ENCODE measurements at places on chromosomes 6 and 20. TPM values are rescaled to one million over a fixed set of nuclear protein-coding genes. Genes with fewer than 3 reads are reported as not detected.
A peak's percentile ranks its signal among the peaks of the same experiment; 100 is the strongest.

DNA sequence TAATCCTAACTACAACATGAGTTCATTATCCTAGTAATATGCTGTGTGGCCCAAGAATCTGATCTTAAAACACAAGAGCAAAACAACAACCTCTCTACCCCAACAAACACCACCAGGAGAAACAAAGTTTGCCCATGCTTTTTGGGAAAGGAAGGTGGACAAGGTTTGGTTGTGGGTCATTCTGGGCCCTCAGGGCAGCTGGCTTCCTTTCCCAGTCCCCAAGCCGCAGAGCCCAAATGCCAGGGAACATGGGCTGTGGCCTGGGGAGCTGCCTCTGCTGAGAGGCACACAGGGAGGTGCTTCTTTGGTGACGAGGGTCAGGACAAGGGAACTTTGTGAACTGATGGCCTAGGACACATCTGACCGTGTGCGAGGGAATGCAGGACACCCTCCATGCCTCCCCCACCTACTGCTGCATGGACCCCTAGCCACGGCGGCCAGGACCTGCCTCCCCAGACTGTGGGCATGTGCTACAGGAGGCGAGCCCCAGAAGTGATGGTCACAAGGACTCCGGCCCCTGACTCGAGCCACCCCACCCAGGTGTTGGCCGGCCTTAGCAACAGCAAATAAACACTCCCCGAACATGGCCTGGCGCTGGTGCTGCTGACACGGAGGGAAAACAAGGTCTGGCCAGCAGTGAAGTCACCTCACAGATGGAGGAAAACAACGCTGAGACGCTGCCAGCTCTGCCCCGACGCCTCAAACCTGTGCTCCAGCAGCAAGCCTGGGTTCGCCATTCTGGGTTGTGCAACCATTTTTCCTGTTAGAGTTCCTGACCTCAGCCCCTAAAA is 55.6 kb downstream of the RRBP1 start:
- no peak for DNase-seq

GRCh38 chr6:143233554-143234285 is 173.0 kb downstream of the AIG1 start:
- DNase-seq, result no peak

Gene TBC1D20
- total RNA-seq, result 28.2 TPM

- no peak for DNase-seq
Measured at GRCh38 chr6:169909113-169909512, 157.7 kb downstream of the ERMARD start.

- DNase-seq, result peak; percentile 43
Measured at GRCh38 chr20:44642203-44643153, 9.0 kb downstream of the ADA start.

GRCh38 chr6:84432619-84433018 is 205.2 kb upstream of the CEP162 start:
- no peak for DNase-seq

GRCh38 chr20:24109008-24109407 is 120.4 kb upstream of the GGTLC1 start:
- no peak for DNase-seq

Gene RBM12
- total RNA-seq, result 71.1 TPM

- no peak for DNase-seq
Measured at GRCh38 chr20:6636209-6637159, 131.0 kb upstream of the BMP2 start.

DNA sequence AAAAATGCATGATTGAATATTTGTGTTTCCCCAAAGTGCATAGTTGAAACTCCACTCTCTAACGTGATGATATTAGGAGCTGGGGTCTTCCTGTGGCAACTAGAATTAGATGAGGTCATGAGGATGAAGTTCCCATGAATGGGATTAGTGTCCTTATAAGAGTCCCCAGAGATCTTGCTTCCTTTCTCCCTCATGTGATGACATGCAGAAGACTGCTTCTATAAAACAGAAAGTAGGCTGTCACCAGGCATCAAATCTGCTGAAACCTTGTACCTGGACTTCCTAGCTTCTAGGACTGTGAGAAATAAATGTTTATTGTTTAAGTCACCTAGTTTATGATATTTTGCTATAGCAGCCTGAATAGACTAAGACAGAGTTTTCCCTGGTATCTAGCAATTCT is 586.5 kb upstream of the EPHA7 start:
- no peak for DNase-seq

DNA sequence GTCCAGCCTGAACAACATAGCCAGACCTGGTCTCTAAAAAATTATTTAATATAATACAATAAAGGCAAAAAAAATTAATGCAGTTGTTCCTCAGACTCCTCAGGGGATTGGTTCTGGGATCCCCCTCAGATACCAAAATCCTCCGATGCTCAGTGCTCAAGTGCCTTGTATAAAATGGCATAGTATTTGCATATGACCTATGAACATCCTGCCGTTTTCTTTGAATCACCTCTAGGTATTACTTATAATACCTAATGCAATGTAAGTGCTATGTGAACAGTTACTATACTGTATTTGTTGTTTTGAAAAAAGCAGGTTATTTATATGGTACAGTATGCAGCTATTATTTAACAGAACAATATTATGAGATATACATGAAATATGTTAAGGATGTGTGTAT is 43.3 kb downstream of the RNGTT start:
- DNase-seq, result no peak

All from activated T-cell treated with anti-CD3 and anti-CD28 coated beads, Interleukin-2, amount 50 U/mL, for 72 hours (primary cell).